Umbilical cord (tissue), 2 donors: ENCODE measurements at places on chromosomes 1 and 21.
A peak's percentile ranks its signal among the peaks of the same experiment; 100 is the strongest.

- DNase-seq, result peak; percentile 64
These were observed 308.5 kb upstream of the ADAMTS5 start for GRCh38 chr21:27275294-27275927.

DNA sequence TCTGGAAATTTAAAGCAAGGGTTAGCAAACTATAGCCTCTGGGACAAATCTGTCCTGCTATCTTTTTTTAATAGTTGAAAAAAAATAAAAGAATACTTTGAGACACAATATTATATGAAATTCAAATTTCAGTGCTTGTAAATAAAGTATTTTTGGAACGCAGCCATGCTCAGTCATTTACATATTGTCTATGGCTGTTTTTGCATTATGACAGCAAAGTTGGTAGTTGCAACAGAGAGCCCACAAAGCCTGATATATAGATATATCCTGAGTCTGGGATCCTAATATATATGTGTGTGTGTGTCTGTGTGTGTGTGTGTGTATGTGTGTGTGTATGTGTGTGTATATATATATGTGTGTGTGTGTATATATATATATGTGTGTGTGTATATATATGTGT lies 20.8 kb downstream of the SSR2 start:
- no peak for DNase-seq

- peak; percentile 57 for DNase-seq
These were observed 797 bp downstream of the CC2D1B start for GRCh38 chr1:52365071-52365745.

GRCh38 chr1:38420666-38421065 lies 374.1 kb upstream of the POU3F1 start:
- DNase-seq, result no peak

GRCh38 chr1:64545118-64545843 lies 75.4 kb downstream of the CACHD1 start:
- no peak for DNase-seq

GRCh38 chr1:178189814-178190213 lies 95.9 kb downstream of the RASAL2 start:
- DNase-seq, result peak; percentile 6

- no peak for DNase-seq
These were observed 2.9 kb upstream of the EDN2 start for GRCh38 chr1:41487126-41488039.

- no peak for DNase-seq
These were observed 39.0 kb upstream of the ATP1A1 start for GRCh38 chr1:116334015-116334547.

DNA sequence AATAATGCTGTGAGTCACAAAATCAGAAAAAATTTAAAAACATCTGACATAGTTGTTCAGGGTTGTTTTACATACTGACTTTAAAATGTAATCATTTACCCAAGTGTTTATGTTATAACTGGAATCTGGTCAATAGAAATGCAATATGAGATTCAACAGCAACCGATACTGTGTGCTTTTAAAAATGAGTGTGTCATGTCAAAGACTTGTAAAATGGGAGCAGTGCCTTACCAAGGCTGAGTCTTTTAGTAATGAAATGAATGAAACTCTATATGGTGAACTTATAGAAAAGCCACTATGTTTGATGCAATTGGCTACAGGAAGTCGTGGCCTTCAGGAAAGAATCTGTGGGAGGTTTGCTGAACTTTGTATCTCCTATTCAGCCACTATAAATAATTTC lies 570.2 kb downstream of the DPYD start:
- no peak for DNase-seq
